ENCODE measurements at places on chromosomes 5 and 9. TPM values are rescaled to one million over a fixed set of nuclear protein-coding genes. Genes with fewer than 3 reads are reported as not detected.

GRCh38 chr5:11062397-11062796, 301.4 kb upstream of the DAP start:
- no peak for DNase-seq

The GADD45G gene
- 0.64 TPM for total RNA-seq

DNA sequence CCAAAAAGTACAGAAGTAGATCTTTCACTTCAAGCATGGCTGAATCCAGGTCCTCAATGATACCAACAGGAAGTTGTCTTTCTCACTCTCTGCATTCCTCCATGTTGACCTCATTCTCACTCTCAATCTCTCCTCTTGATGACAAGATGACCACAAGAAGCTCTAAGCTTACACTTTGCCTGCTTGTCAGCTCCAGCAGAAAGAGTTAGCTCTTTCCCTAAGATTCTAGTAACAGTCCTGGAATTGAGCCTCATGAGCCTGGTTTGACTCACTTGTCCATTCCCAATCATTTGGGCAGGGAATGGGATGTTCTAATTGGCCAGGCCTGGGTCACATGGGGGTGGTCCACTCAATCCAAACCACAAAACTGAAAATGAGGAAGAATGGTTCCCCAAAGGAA, 3.3 kb upstream of the CLTA start:
- no peak for DNase-seq

- no peak for DNase-seq
Measured at GRCh38 chr9:124270504-124271335, 13.0 kb downstream of the NEK6 start.

The GGTA1 gene
- not detected for total RNA-seq

GRCh38 chr9:33106827-33107621, 30.6 kb upstream of the SMU1 start:
- peak; percentile 64 for DNase-seq

- DNase-seq: peak; percentile 64
Measured at GRCh38 chr5:31854181-31855133, 215.5 kb downstream of the PDZD2 start.

The MYMK gene
- not detected for total RNA-seq

GRCh38 chr5:22521521-22521920, 331.6 kb downstream of the CDH12 start:
- DNase-seq: no peak

GRCh38 chr5:179410291-179411160, 65.3 kb upstream of the ADAMTS2 start:
- no peak for DNase-seq

DNA sequence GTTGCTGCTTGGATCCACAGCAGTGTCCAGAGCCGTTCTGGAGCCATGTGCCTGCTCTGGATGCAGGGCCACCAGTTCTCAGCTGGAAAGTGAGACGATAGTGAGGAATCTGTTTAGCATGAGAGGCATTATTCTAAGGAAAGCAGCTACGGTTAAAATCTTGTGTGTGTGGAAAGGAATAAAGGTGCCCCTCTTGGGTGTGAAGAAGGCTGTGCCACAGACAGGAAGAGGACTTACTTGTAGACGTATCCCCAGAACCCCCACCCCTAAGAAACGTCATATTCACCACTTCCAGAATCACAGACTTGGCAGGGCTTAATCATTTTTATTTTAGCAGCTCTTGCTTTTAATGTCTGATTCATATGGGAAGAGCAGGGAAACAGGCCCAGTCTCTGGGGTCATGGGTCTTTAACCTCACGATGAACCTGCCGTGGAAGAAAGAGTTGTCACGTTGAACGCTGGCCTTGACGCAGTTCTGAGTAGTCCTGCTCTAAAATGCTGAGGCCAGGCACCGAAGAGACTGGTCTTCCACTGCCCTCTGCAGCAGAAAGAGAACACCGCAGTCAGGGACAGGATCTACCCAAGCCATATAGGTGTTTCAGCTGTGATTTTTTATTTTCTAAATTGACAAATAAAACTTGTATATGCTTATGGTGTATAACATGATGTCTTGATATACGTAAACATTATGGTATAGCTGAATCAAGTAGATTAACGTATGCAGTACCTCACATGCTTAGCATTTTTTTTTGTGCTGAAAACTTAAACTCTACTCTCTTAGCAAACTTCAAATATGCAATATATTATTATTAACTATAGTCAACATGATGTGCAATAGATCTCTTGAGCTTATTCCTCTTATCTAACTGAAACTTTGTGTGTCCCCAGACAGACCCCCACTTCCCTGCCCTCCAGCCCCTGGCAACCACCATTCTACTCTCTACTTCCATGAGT, 38.8 kb downstream of the CARTPT start:
- peak; percentile 74 for DNase-seq

GRCh38 chr9:34046784-34047379, 1.8 kb downstream of the UBAP2 start:
- peak; percentile 38 for DNase-seq

- no peak for DNase-seq
Measured at GRCh38 chr5:81234801-81235200, 1.7 kb downstream of the CKMT2 start.

DNA sequence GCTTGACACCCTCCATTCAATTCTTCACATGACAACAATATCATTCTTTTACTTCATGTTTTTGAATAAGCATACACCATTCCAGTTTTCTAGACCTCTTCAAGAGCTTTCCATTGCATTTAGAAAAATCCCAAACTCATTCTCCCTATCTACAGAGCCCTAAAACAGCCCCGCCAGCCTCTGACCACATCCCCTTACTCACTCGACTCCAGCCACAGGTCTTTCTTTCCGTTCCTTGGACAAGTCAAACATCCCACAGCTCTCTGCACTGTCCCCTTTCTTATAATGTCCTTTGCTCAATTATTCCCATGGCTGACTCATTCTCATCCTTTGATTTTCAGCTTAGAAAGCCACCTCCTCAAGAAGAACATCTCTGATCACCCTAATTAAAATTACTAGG, 38.2 kb downstream of the TTC39B start:
- DNase-seq: no peak

DNA sequence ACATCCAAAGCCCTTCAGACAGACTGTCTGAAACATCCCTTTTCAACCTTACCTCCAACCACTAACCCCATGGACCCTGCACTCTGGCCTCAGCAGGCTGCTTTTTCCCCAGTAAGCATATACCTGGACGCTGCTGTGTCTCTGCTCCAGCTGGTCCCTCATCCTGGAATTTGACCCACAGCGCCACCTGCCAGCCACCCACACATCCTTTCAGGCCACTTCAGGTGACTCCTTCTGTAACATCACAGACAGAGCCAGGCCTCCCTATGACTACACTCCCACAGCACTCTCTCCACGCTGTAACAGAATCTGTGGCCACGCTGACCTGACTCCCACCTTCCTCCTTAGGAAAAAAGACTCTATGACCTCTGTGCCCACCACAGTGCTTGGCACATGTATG, 3.4 kb downstream of the MGAT1 start:
- DNase-seq: no peak

The NMUR2 gene
- total RNA-seq: not detected

- no peak for DNase-seq
Measured at GRCh38 chr5:127216143-127216542, 74.5 kb upstream of the MEGF10 start.

The PCDHB8 gene
- total RNA-seq: under 0.01 TPM

- no peak for DNase-seq
Measured at GRCh38 chr5:28012538-28012937, 974.2 kb upstream of the CDH9 start.

Measured in fibroblast of villous mesenchyme (primary cell).